ENCODE measurements at places on chromosomes 4 and X. TPM values are rescaled to one million over a fixed set of nuclear protein-coding genes. Genes with fewer than 3 reads are reported as not detected.

- H3K27ac ChIP-seq: no peak overlapping the region
- peaks cover 15% of the 10 kb centered on the region for H3K4me1 ChIP-seq
- DNase-seq: peak; percentile 25
Measured at GRCh38 chr4:10007793-10008608, 13.3 kb downstream of the SLC2A9 start.

DNA sequence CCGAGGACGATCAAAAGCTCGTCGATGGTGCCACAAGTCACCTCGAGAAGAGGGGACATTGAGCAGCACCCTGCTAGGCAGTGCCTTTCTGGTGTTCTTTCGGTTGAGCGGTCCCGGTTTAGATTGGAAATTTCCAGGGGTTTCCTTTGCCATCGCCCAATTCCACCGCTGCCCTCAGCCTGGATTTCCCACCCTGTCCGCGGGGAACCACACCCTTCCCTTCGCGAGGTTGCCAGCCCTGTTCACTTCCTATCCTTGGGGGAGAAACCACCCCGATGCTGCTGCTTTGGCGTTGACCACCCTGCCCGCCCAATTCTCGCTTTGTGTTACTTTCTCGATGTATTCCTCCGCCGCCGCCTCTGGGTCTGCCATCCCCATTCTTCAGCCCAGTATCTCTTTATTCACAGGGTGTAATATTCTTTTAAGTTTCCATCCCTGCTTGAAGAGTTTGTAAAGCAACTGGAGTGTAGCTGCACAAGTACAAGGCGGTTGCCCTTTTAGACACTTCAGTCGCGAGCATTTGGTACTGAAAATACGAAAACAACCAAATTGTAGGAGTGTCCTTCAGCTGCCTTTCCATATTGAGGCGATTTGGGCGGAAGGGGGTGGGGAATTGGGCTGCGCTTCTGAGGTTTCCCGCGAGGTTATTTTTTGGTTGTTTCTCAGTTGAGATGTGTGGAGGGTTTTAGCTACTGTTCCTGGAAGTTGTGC, 1.1 kb downstream of the OGT start:
- no peaks in the 10 kb centered on the region for H3K27me3 ChIP-seq
- H3K27ac ChIP-seq: peak overlapping the region; percentile 98
- peak; percentile 77 for DNase-seq
- H3K4me1 ChIP-seq: peaks cover 22% of the 10 kb centered on the region

- H3K4me1 ChIP-seq: peaks cover 60% of the 10 kb centered on the region
- H3K4me3 ChIP-seq: no peak overlapping the region
- DNase-seq: no peak
- H3K27ac ChIP-seq: no peak overlapping the region
- H3K27me3 ChIP-seq: no peaks in the 10 kb centered on the region
- no peaks in the 10 kb centered on the region for H3K36me3 ChIP-seq
Measured at GRCh38 chr4:151992332-151993154, 231.7 kb upstream of the GATB start.

PNMA5 gene
- 0.10 TPM for total RNA-seq

TRPC5OS gene
- not detected for total RNA-seq

IL15 gene
- 1.4 TPM for total RNA-seq

All from activated CD4-positive, alpha-beta memory T cell treated with anti-CD3 and anti-CD28 coated beads for 36 hours (primary cell).